ENCODE measurements at places on chromosomes 3 and 15. TPM values are rescaled to one million over a fixed set of nuclear protein-coding genes. Genes with fewer than 3 reads are reported as not detected.

DNA sequence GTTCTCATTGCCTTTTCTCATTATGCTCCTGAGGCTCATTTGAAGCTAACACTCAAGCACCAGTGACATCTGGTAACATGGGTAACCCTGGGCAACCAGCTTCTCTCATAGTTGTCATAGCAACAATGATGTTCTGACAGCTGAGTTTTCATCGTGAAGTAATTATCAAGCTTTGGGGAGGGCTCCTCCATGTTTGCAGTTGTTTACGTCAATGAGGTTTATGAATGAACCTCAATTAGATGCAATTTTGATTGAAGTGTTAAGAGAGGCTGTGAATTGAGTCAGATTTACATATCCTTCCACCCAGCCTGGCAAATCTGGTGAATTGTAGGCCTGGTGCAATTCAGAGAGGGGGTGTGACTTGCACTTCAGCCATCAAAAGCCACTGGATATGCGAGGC, 119.3 kb upstream of the CHD2 start:
- H3K4me3 ChIP-seq = no peak overlapping the region
- no peak for DNase-seq
- H3K4me1 ChIP-seq = no peaks in the 10 kb centered on the region

DNA sequence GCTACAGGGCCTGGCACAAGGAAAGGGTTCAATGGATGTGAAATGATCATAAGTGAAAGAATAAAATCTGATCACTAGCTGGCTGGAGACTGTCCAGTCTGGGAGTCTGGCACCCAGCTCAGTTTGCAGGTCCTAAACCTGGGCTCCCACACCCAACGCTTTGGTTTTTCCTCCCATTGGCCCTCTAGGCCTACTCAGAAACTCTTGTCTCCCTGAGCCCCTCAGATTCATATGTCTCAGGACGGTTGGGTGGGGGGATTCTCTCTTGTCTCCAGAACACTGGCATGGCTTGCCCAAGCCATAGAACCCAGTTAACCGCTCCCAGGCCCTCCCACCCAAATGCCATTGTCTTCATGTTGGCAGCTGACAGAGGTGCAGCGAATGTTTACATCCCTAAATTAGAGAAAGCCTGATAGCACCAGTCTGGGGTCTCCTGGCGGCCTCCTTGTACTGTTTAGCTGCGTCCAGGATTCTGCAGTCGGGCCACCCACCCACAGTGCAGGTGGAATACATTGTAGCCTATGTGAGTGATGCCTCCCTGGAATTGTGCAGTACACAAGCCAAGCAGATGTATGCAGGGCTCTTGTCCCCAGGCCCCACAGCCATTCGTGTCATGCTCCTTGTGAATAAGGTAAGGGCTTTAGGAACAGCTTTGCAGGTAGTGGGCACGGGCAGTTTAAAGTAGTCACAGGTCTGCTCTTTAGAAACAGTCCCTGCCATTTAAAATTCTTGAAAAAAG, 266.3 kb downstream of the XXYLT1 start:
- H3K4me3 ChIP-seq = no peak overlapping the region
- H3K27me3 ChIP-seq = no peaks in the 10 kb centered on the region
- no peak overlapping the region for H3K27ac ChIP-seq
- H3K4me1 ChIP-seq = peaks cover 9% of the 10 kb centered on the region
- DNase-seq = no peak

DNA sequence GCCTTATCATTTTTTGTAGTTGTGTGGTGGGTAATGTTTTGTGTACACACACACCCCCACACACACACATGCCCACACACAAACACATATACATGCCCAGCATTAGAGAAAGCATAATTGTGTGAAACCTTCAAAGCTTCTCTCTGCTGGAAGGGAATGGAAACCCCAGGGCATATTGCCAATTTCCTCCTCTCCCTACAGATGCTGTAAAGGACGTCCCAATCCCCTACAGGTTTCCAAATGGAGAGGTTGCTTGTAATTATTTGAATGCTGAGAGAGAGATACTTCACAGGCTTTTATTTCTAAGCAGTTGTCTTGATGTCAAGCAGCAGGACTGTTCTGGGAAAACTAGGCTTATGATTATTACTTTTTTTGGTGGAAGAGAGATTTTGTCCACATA, 23.0 kb upstream of the CCK start:
- no peak overlapping the region for H3K27ac ChIP-seq
- no peak overlapping the region for H3K4me3 ChIP-seq
- H3K27me3 ChIP-seq = no peaks in the 10 kb centered on the region
- no peak for DNase-seq
- H3K4me1 ChIP-seq = no peaks in the 10 kb centered on the region

GRCh38 chr3:77668376-77668775, 628.5 kb downstream of the ROBO2 start:
- no peak for DNase-seq
- H3K4me1 ChIP-seq = no peaks in the 10 kb centered on the region

- H3K36me3 ChIP-seq = no peaks in the 10 kb centered on the region
- H3K4me1 ChIP-seq = no peaks in the 10 kb centered on the region
- H3K27ac ChIP-seq = no peak overlapping the region
- no peak for DNase-seq
- no peak overlapping the region for H3K4me3 ChIP-seq
Observed at GRCh38 chr3:14740983-14741382, 66.0 kb downstream of the C3orf20 start.

DNA sequence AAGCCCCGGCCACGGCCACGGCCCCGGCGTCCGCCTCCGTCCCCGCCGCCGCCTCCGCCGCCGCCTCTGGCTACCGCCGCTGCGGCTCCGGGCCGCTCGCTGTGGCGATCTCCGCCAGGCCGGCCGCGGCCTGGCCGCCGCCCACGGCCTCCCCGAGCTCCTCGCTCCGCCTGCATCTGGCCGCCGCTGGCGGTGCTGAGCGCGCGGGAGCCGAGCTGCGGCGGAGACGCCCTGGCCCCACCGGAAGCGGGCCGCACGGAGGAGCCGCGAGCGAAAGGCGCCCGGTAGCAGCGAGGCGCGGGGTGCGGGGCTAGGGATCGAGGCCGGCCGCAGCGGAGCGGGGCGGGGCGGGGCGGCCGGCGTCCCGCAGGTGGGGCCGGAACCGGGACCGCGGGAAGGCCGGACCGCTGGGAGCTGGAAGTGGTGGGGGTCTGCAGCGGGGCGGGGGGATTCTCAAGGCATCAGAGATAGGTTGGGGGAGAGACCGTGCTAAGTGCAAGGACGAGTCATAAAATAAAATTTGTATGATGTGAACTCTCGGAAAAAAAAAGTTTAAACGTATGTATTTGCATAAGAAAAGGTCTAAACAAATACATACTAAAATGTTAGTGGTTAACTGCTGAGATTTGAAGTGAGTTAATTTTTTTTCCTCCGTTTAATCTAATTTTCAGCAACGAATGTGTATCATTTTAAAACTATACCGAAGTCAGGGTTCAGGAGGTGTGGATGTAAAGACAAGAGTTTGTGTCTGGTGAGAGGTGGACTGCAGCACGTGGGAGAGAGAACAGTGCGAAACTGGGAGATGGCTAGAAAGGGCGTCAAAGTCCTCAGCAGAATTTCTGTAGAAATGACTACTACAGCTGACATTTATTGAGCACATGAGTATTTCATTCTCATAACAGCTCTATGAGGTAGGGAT, at the start of gene AVEN:
Gene AVEN, minus strand, starts transcription at position 334 of the 919 bp plus-strand sequence. Its CDS starts 158 bp downstream, at position 176.
- H3K4me3 ChIP-seq = peak within 1 kb of the TSS; percentile 93
- H3K27ac ChIP-seq = peak within 1 kb of the TSS; percentile 100
- H3K36me3 ChIP-seq = no peaks in the 10 kb centered on the region
- no peaks in the 10 kb centered on the region for H3K27me3 ChIP-seq

GRCh38 chr15:80588801-80589200, 106.3 kb upstream of the ABHD17C start:
- peaks cover 33% of the 10 kb centered on the region for H3K36me3 ChIP-seq
- H3K4me3 ChIP-seq = no peak overlapping the region
- H3K4me1 ChIP-seq = no peaks in the 10 kb centered on the region

GRCh38 chr15:39145854-39146625, 434.8 kb upstream of the THBS1 start:
- no peaks in the 10 kb centered on the region for H3K27me3 ChIP-seq
- no peaks in the 10 kb centered on the region for H3K36me3 ChIP-seq
- DNase-seq = no peak

MAP1A gene
- 17.8 TPM for total RNA-seq

ATP13A5 gene
- total RNA-seq = 1.1 TPM

MED12L gene
- total RNA-seq = 0.82 TPM

SERPINI2 gene
- 4.9 TPM for total RNA-seq

MYZAP gene
- 6.9 TPM for total RNA-seq

Data from lung (tissue), 17 donors.